ENCODE measurements at places on chromosomes 3 and 15.

DNA sequence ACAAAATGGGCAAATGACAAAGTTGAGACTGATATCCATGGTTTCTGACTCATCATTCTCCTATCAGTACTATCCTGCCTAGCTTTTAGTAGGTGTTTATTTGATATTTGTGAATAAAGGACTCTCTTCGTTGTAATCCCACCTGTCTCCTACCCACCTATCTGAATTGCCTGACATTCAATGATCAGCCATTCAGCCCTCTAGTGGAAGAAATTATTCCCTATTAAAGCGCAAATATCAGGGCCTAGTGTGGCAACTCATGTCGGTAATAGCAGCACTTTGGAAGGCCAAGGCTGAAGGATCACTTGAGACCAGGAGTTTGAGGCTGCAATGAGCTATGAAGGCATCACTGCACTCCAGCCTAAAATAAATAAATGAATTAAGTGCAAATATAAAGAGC is 195.7 kb upstream of the SETMAR start:
- ATAC-seq: no peak

GRCh38 chr15:90839187-90840071 is 29.0 kb upstream of the FURIN start:
- peak; percentile 94 for ATAC-seq

DNA sequence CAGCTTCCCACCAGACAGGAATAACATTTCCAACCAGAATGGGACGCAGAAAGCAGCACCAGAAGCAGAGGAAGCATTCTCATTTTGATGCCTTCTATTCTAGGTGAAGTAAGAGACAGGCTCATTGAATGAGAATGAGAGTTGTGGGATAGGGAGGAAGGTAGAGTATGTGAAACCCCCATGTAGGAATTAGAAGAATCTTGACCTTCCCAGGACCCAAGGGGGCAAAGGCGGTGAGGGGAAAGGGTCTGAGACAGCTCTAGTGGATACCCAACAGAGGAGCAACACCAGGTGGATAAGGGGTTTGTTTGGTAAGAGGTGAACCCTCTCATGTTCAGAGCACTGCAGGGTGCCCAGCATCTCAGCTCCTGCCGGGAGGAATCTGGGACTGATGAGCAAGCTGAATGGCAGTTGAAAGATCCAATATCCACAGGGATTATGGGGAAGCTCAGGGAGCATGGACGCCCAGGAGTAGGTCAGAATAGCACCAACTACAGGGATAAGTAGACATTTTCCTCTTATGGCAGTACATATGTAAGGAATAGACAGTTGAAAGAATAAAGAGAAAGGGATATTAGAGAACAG is 77.0 kb downstream of the PLCL2 start:
- no peak for ATAC-seq

DNA sequence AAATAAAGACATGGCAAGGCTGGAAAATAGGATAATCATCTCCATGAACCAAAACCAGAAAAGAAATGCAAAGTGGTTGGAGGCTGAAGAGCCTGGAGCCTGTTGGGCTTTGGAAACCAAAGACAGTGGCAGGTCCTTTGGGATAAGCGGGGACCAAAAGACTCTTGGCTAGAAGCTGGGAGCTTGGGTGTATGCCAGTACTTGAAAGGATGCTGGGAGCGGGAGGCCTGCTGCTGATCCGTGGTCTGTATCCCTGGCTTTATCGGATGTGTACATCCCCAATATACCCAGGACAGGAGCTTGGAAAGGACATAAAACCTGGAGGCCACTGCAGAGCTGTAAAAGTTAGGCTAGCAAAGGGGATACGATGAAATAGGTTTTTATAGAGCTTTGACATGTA is 1.3 kb upstream of the CHRNB4 start:
- ATAC-seq: no peak

GRCh38 chr15:60889491-60889890 is 339.6 kb downstream of the RORA start:
- no peak for ATAC-seq

- no peak for ATAC-seq
Observed at GRCh38 chr3:153372326-153372725, 210.3 kb downstream of the RAP2B start.

DNA sequence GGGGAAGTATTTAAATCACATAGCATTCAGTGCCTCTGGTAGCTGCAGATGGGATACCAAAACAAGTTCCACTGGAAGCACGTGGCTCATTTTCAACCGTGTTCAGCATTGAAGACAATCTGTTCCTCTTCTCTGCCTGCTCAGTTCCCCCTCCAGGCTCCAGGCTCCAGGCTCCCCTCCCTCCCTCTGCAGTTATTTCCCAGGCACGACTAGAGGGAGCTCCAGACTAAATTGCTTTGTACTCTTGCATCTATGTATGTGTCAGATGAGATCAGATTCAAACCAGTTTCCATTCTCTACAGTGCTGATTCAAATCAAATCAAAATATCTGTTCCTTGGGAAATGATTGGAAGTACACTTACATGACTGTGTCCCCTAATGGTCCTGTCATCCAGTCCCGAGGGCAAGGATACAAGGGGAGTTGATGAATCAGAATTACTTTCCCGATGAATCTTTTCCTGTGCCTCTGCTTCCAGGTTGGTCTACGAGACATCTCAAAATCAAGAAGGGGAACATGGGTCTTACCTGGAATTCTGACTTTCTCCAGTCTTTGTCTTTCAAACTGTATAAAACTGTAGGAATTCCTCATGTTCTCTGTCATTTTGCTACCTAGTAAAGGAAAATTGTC is 600.5 kb downstream of the EDEM1 start:
- ATAC-seq: peak; percentile 75
